Glomerular endothelial cell (primary cell): ENCODE measurements at places on chromosomes 2 and 18.
A peak's percentile ranks its signal among the peaks of the same experiment; 100 is the strongest.

DNA sequence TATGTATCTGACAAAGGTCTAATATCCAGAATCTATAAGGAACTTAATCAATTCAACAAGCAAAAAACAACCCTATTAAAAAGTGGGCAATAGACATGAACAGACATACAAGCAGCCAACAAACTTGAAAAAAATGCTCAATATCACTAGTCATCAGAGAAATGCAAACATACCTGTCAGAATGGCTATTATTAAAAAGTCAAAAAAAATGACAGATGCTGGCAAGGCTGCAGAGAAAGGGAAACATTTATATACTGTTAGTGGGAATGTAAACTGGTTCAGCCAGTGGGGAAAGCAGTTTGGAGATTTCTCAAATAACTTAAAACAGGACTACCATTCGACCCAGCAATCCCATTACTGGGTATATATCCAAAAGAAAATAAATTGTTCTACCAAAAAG lies 21.6 kb downstream of the SESTD1 start:
- no peak for DNase-seq

DNA sequence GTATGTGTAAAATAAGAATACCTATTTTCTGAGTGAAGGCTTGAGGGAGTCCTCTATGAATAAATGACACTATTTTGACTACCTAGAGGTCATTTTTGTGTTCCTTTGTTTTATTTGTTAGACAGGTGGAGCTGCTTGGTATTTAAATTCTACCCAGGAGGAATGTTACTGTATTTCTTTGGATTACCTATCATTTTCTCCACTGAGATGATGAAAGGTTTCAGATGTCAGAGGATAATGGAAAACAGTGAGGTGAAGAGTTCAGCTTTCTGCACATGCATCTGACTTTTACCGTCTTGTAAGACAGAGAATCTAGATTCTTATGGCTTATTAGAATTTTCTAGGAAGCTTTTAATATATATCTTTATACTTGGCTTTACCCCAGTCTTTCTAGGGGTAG lies 689.8 kb upstream of the NXPH2 start:
- no peak for DNase-seq

GRCh38 chr18:58861353-58861752 lies 3.3 kb upstream of the ZNF532 start:
- DNase-seq, result no peak

DNA sequence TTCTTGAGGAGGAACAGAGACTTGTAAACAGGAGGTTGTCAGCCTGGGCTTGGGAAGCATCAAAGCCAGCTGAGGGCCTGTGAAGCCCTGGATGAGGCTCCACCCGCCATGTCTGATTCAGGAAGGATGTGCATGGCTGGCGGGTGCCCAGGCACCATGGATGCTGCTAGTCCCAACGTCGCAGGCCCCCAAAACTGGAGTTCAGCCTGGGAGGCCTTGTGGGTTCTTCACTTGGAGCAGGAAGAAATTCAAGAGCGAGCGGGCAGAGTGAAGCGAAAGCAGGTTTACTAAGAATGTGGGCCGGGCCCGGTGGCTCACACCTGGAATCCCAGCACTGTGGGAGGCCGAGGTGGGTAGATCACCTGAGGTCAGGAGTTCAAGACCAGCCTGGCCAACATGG lies 12.1 kb upstream of the PXDN start:
- DNase-seq, result no peak

GRCh38 chr18:61080954-61081528 lies 252.2 kb upstream of the CDH20 start:
- no peak for DNase-seq

GRCh38 chr2:39153312-39153711 lies 32.5 kb upstream of the SOS1 start:
- DNase-seq, result no peak

GRCh38 chr2:76812156-76812555 lies 710.0 kb downstream of the LRRTM4 start:
- no peak for DNase-seq

DNA sequence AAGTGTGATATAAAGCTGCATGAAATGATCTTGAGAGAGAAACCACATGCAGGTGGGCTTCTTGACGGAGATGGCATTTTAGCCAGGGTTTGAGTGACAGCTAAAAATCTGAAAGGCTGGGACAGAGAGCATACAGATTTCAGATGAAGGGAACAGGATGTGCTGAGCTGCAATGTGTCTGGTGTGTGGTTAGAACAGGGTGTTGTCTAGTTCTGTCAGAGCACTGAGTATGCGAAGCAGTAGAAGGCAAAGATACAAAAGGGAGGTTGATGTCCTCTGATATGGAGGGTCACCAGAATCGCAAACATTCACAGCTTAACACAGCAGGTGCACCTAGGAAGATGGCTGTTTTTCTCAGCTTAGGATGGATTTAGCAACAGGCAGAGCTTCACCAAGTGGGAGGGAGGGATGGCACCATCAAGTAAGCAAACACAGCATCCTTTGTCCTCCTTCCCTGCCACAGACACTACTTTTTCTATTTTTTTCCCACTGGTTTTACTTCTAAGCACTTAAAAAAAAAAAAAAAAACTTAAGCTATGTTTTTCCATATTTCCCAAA lies 182.5 kb downstream of the TMX3 start:
- no peak for DNase-seq

- peak; percentile 23 for DNase-seq
Measured at GRCh38 chr18:54946149-54946581, 13.1 kb downstream of the CCDC68 start.

DNA sequence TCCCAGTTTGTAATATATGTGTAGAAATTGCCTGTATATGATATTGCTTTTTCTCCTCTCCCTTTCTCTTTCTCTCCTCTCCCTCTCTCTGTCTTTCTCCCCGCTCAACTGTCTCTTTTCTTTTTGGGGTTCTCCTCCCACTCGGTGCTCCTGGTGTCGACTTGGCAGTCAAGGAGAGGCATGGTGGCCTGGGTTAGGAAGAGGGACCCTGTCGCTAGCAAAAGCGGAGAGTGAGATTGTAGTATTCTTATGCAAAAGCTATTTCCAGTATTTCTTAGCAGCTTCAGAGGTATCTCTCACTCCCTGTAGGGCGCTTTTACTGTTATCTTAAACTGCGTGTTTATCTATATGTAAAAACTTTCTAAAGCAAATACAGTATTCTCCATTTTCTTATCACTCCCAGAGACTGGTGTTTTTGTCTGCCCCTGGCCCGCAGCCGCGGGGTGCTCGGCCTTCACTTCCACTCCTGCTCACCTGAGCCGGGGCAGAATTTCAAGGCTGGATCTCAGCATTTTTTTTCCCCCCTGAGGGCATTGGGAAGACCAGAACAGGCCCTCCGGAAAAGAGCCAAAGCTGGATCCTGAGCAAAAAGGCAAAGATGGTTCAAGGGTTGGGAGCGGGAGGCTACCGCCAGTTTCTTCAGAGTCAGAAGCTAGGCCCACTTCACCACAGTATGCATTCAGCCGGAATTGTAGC lies 4.3 kb downstream of the SIX3 start:
- DNase-seq, result no peak

- DNase-seq, result no peak
Measured at GRCh38 chr2:241035818-241036396, 37.5 kb downstream of the SNED1 start.

DNA sequence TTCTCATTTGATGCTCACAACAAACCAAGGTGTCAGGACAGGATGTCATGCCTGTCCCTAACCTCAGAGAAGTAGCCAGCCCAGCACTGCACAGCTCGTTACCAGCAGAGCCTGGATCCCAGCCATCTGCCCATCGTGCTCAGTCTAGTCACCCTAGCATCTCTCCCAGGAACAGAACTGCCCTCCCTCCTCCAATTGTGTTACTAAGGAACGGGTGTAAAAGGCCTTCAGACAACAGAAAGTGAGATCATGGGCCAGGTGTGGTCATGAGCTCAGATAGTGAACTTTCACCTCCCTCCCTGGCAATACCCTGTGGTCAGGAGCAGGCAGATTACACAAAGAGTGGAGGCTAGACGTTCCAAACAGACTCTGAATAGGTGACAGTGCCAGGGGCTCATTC lies 111.8 kb upstream of the PPP1CB start:
- no peak for DNase-seq

GRCh38 chr2:54859416-54859815 lies 136.0 kb downstream of the EML6 start:
- no peak for DNase-seq

DNA sequence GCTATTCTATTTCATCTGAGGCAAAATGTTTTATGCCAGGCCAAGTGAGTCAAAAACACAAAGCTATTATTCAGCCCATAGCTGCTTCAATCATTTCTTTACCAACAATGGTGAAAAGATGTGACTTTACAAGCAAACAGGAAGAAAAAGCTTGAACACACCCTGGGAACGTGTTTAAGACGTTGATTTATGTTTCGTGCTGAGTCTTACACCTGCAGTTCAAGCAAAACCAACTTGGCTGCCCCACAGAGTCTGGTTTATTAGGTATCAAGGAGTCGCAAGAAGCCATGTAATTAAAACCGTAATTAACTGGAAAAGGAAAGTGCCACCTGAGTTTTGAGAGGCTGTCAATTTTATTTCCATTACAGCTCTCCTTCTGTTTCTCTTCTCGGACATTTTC lies 295.5 kb downstream of the MEIS1 start:
- DNase-seq, result no peak

DNA sequence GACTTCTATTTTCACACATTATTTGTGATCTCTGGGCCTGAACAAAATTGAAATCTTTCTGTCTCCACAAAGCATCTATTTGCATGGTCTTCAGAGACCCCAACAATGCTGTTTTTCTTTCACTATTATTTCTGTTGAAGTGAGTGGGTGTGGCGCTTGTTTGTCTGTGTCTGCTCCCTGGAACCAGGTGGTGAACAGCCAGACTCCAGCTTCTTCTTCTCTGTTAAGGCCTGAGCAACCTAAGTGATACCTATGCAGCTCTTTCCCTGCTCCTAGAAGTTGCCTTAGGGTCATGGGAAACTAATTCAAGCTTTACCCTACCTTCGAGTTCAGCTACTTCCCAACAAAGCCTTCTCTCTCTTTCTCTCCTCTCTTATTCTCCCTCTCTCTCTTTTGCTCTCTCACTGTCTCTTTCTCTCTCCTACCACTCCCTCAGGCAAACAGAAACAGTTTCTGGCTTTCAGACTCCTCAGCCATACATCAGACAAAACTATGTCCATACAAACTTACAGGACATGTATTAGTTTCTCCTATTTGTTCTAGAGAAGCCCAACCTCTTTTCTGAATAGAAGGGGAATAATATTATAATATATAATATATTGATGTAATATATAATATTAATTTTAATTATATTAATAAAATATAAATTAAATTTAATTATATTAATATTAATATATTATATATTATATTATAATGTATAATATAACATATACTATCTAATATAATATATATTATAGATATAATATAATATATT lies 552.5 kb downstream of the DSC3 start:
- DNase-seq, result no peak

- DNase-seq, result peak; percentile 54
Measured at GRCh38 chr2:32825291-32825712, 121.5 kb upstream of the LTBP1 start.
